Neural progenitor cell (in vitro differentiated cells): ENCODE measurements at places on chromosomes 5 and 9. TPM values are rescaled to one million over a fixed set of nuclear protein-coding genes. Genes with fewer than 3 reads are reported as not detected.

GRCh38 chr5:121913418-121913817 is 48.4 kb upstream of the SRFBP1 start:
- DNase-seq, result no peak

DNA sequence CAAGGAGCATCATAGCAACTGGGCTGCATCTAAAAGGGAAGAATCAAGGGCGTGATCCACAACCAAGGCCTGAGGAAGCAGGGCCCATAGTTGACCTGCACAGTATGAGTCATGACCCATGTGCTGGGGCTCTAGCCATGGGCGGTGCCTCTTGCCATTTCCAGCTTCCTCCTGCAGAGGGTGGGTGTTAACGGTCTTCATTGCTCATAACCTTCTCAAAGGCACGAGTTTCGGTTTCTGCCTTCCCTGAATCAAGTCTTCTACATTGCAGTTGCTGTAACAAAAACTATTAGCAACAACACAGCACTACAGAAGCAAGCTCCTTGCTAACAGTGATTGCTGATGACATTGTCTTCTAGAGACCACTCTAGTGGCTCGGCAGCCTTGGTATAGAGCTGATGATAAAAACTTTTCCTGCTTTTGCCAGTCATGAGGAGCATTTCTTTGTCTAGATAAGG is 66.9 kb downstream of the CTSL start:
- DNase-seq, result no peak

GRCh38 chr5:167769846-167770413 is 521.5 kb upstream of the WWC1 start:
- no peak for DNase-seq

GRCh38 chr9:36691671-36692070 is 119.0 kb downstream of the MELK start:
- DNase-seq, result no peak

DNA sequence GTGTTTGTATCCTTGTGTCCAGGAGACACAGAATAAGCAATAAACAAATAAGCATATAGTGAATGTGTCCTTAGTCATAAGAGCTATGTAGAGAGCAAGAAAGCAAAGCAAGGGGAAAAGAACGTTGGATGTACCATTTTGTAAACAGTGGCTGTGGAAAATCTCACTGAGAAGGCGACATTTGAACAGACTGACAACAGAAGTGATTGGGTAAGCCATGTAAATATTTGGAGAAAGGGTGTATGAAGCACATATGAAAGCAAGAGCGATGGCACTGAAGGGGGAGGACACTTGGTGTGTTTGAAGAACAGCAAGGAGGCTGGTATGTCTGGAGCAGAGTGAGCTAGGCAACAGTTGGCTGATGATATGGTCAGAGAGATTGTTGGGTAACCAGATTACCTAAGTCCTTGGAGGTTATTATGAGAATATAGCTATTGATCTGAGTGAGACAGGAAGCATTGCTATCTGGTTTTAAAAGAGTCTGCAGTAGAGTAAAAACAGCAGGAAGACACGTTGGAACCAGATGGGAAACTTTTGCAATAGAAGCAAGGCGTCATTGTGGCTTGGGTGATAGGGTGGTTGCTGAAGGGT is 115.5 kb upstream of the IL7R start:
- DNase-seq, result no peak

- DNase-seq, result no peak
Measured at GRCh38 chr9:93464395-93464794, 11.0 kb upstream of the FAM120AOS start.

- DNase-seq, result peak; percentile 16
Measured at GRCh38 chr5:174501461-174502069, 222.8 kb upstream of the MSX2 start.

PAM gene
- total RNA-seq, result 157 and 246 TPM in 2 replicates

ESM1 gene
- total RNA-seq, result not detected in 2 replicates

CTNND2 gene
- 13.9 and 14.2 TPM in 2 replicates for total RNA-seq

BTNL8 gene
- total RNA-seq, result 0.22 and 0.34 TPM in 2 replicates

ANKS6 gene
- total RNA-seq, result 16.0 and 44.3 TPM in 2 replicates
